ENCODE measurements at places on chromosomes 3 and 15.

DNA sequence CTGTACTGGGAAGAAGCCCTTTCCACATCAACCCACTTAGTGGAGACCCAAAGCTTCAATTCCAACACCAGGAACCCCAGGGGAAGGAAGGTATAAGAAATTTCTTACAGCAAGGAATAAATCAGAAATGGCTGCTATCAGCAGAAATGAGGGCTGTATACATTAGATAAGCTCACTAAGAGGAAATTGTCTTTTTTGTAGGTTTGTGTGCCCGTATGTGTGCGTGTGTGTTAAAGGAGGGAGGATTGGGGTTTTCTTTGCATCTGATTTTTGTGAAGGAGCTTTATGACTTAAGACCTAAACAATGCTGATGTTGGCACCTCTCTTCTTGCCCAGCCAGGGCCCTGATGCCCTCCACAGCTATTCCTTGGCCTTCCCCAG, 18.6 kb downstream of the ARRDC4 start:
- no peak for DNase-seq

DNA sequence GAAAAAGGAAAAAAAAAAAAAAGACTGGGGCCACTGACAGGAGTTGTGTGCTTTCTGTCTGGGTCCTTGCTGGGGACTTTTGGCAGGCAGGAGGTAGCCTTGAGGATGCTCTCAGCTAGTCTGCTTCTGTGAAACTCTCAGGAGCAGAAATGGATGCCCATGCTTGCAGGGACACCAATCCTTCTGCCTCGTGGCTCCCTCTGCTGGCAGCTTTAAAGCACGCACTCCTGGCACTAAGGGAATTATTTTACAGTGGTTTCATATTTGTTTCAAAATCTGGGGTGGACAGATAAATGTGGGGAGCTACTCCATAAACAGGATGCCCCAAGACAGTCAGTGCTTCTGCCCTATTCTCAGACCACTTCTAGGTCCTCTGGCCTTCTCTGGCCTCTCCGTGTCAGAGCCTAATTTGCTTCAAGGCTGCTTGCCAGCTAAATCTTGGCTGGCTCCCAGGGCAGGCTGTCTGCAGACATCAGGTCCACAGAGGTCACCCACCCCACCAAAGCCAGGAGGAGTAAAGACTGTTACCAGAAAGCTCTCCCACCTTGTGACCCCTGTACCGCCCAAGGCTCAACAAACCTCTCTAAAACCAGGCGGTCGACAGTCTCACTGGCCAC, 17.1 kb downstream of the TRAIP start:
- DNase-seq = peak; percentile 74

- DNase-seq = no peak
These were observed 155.6 kb upstream of the SLC2A2 start for GRCh38 chr3:171181907-171182690.

DNA sequence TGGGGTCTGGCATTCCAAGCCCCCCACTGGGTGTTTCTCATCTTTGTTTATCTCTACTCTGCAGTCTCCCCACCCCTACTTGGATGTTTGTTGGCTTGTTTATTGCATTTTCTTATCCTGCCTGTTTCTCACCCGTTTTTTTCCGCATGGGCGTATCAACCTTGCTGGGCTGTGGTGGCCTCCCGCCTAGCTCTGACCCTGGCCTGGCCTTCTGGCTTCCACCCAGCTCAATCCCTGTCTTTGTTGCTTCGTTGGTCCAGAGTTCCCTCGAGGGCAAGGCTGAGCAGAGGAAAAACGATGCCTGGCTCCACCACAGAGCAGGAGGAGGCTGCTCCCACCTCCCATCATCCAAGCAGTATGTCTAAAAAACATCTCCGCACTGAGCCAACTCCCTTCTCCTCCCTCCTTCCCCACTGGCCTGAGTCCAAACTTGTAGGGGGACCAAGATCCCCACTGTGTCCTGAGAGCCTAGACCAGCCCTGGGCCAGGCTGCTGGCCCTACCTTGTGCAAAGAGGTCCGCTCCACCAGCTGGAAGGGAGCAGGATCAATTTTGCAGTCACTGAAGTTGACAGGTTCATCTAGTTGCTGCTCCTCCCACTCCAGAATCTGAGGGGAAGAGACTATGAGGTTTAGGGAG, 9.8 kb downstream of the CLCN2 start:
- no peak for DNase-seq

- no peak for DNase-seq
These were observed 22.6 kb downstream of the TSPAN3 start for GRCh38 chr15:77048135-77048876.

DNA sequence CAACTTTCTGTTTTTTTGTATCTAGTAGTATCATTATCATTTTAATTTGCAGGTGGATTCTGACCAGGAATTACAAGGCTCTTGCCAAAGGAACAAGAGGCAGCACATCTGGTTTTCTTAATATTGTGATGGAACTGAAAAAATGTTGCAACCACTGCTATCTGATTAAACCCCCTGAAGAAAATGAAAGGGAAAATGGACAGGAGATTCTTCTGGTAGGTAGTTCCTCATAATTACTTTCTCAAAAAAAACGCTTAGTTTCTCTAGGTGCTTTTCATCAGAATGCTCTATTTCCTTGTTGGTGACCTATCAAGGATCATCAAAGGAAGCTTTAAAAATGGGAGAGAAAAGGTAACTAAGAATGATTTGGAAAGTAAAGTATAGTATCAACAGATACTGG, 71.6 kb downstream of the CHD2 start:
- DNase-seq = no peak

DNA sequence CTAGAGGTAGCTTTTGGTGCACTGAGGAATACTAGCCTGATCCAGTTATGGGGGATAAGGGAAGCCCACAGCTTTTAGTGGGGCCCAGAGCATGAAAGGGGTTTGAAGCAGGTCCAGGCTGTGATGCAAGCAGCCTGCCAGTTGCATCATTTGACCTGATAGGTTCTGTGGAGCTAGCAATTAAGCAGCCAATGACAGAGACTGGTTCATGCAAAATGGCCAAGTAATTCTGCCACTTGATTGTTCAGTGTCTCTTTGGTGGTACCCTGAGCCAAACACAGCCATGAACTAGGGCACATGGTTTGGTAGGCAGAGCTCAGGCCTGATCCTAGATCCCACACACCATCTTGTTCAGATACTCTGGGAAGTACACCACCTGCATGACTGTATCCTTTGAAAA, 91.0 kb upstream of the PRR23C start:
- DNase-seq = no peak

- no peak for DNase-seq
These were observed 19.9 kb upstream of the RPL29 start for GRCh38 chr3:52015438-52016228.

DNA sequence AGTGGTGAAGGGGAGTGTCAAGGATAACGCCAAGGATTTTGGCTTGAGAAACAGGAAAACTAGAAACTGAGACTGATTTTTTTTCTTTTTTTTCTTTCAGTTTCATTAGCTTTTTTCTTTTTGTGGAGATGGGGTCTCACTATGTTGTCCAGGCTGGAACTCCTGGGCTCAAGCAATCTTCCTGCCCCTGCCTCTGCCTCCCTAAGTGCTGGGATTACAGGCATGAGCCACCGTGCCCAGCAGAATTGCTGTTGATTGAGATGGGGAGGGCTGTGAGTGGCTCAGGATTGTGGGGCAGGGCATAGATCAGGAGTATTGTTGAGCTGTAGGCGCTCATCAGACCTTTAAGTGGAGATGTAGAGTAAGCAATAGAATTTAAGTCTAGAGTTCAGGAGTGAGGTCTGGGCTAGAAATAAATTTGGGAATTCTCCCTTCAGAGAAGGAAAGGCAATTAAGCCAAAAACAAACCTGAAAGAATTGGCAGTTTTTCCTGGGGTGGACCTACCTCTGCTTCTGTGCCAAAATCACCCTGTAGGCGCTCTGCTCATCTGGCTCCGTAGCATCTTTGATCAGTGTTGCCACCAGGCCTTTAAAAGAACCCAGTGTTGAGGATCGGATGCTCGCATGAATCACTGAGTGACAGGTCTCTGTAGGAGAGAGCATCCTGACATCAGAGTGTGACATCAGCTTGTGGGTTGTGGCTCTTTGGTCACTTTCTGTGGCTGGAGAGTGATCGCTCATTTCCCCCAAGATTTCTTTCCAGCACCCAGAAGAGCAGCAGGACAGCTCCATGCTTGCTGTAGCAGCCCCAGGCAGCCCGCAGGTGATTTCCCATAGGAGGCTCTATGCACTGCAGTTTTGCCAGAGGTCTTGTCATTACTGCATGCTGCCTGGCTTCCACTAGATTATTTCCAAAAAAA, 15.8 kb downstream of the ABHD17C start:
- DNase-seq = no peak

DNA sequence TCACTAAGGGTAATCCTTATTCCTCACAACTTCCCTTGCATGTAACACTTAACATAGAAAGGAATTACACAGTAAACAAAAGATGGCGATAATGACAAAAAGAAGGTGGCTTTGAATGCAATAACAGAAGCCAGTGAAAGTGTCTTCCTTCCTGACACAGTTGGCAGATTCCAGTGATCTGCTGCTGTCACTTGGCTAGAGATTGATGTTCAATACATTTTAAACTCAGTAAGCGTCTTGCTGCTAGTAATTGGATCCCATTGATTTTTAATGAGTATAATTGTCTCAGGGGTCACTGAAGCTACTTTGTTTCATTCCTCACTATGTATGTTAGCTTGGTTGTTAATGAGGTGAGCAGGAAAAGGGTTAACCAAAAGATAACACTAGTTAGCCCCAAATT, 692.7 kb downstream of the NTRK3 start:
- DNase-seq = no peak

DNA sequence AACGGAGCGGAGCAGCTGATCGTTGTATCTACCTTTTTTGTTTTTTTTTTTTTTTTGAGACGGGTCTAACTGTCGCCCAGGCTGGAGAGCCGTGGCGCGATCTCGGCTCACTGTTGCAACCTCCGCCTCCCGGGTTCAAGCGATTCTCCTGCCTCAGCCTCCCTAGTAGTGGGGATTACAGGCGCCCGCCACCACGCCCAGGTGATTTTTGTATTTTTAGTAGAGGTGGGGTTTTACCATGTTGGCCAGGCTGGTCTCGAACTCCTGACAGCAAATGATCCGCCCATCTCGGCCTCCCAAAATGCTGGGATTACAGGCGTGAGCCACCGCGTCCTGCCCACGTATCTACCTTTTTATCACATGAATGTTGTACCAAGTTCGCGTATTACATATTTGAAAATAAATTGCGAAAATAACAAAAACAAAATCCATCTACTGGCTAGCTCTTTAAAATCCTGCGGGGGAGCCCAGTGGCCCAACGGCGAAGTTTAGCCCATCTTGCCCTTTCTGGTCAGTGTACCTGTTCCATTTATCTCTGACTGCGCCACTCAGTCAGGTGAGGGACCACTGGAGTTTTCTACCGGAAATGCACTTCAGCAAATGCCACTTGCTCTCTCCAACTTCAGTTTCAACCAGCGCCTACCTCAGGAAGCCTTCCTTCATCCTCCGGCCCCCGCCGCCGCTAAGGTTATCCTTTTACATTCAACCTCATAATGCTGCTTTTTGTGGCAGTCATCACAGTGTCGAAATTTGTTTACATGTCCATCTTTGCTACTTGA, 1.2 kb upstream of the EIF3J start:
- DNase-seq = peak; percentile 15

DNA sequence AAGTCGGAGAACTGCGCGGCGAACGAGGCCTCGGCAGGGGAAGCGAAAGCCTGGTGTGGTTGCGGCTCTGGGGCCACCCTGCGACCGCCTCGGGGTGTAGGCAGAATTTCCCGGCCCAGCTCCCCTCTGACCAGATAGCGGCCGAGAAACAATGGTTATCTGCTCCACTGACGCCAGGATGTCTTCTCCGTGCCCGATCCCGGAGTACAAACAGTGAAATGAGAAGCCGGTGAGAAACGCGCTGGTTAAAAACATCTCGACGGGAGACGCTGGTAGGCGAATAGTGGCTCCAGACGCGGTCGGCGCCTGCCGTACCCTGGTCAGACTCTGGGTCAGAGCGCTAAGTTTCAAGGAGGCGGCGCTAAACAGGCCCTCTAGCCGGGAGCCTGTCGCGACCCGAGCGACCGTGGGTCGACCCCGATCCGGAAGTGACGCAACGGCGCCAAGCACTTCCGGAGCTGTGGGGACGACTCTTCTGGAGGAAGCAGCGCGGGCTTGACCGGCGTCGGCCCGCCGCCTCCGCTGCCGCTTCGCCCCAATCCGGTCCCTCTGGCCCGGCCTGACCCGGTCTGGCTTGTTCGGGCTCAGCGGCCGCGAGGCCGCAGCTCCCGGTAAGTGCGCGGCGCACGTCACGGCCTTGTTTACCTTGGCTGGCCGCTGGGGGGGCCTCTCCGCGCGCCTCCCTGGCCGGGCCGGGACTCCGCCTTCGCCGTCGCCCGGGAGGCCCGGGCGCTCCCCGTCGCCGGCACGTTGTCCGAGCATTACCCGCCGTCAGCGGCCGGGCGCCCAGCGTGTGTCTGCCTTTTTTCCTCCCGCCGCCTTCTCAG, at the start of gene ARIH2:
ARIH2 (plus strand) TSS at position 455 of the 827 bp plus-strand sequence. CDS start 8,717 bp downstream, outside the sequence.
- peak; percentile 78 for DNase-seq

All from activated CD4-positive, alpha-beta T cell treated with anti-CD3 and anti-CD28 coated beads for 4 hours (primary cell).